T-helper 1 cell (primary cell): ENCODE measurements at places on chromosomes 11 and 22.

DNA sequence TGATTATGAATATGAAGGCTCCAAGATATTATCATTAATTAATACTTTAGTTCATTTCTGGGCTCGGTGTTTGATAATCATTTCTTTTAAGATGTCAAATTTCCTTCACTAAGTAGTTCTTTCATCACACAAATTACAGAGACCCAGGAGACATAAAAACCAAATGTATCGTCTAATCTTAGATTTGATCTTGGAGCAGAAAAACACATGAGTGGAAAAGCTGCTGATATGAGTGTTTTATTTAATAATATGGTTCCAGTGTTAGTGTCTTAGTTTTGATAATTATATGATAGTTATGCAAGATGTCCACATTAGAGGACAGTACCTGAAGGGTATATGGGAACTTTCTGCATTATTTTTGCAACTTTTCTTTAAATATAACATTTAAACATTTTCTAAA, 494.5 kb upstream of the RAG2 start:
- no peak for DNase-seq

GRCh38 chr11:1384199-1384970, 5.3 kb upstream of the BRSK2 start:
- DNase-seq: no peak

GRCh38 chr22:28608546-28608945, 71.1 kb downstream of the TTC28 start:
- DNase-seq: no peak

DNA sequence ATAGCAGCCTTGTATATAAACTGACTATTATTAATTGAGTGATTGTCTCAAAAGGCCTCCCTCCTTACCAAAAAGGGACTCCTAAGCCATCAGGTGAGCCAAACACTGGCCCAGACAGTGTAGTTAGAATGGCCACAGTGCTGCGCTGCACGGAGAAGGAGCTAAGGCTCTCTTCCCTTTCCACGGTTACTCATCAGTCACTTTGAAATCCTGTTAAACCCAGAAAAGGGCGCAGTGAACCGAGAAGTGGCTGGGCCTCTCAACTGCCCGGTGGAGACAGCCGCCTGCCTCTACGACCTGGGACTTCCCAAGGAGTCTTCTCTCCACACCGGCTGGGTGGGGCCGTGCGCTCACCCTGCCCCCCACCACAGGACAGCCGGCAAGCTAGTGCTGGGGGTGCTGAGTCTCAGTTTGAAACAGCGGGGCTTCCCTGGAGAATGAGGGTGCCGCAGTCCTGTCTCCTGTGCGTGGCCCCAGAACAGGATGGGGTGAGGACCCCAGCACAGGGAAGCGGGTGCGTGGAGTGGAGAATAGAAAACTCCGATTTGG, 1.3 kb downstream of the MYH9 start:
- peak; percentile 34 for DNase-seq

DNA sequence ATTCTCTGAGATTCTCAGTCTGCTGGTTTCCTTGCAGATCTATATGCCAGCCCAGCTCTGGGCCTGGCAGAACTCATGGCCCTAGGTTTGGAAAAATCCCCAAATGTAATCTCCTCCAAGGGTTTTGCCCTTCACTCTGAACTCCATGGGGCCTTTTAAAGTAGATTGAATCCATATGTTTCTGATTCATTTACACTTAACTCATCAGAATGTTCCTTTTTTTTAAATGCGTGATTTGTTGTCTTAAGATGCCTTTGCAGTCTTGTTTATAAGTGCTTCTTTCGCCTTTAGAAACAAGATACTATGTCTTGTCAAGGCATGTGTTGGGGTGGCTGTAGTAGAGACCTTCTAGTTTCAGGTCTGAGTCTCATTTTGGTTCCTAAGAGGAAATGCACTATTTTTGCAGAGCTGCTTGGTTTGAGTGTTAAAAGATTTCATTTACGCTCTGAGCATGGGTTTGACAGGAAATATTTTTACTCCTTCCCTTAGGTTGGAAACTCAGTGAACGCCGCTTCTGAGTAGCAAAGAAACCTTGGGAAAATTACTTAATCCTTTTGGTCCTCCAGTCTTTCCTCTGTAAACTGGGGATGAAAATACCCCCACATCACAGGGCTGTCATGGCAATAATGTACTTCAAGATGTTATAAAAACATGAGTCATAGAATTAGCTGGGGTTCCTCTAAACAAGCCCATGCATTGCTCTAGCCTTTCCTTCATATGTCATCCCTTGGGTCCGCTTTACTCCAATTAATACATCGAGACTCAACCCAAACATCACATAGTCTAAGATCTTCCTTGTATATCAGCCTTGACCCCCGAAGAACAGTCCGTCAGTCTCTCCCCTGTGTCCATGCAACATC, 83.5 kb downstream of the SNX19 start:
- DNase-seq: no peak

GRCh38 chr22:32052244-32052643, 9.2 kb downstream of the SLC5A1 start:
- no peak for DNase-seq

DNA sequence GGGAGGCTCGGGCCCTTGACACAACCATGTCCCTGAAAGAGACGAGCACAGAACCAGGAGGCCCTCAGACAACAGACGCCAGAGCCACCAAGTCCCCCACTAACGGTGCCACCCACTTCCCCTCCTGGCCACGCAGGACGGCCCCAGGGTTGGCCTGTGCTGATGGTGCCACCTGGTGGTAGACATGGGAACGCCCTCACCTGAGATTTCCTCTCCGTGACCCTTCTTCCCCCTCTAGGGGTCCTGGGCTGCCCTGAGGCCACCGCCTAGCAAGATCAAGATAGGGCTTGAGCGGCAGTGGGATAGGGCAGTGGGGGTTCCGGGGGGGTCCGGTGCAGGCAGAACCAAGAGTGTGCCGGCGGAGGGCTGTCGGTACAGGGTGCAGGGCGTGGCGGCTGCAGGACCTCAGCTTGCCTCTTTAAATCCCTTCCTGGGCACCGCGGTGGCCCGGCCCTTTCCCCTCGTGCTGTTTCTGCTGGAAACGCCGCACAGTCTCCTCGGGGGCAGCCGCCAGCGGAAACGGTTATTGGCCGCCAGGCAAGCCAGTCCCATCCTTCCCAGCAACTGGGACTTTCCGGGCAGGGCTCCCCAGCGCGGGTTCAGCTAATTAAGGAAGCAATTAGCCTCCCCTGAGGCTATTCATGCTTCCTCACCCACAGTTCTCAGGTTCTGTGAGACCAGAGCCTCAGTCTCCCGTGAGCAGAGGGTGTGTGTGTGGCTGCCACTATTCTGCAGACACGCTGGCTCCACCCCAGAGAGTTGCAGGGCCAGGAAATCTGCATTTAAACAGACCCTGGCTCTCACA, 5.5 kb upstream of the NFAM1 start:
- DNase-seq: peak; percentile 84

DNA sequence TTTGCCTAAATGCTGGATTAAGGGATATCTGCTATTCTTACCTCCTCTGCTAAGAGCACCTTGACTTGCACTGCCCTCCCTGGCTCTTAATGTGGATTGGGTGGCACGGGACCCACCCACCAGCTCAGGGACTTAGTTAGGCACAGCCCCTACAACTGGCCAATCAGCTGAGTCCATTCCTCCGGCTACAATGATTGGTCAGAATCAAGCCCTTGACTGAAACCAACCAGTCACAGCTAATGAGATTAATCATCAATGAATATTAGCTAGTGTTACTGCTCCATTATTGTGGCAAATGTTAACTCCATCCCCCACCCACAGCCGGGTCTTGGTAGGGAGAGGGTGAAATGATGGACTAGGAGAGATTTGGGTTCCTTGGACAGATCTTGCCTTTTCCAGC, 328.0 kb downstream of the MN1 start:
- DNase-seq: no peak

- no peak for DNase-seq
Measured at GRCh38 chr11:59804061-59804460, 6.5 kb downstream of the MRPL16 start.

DNA sequence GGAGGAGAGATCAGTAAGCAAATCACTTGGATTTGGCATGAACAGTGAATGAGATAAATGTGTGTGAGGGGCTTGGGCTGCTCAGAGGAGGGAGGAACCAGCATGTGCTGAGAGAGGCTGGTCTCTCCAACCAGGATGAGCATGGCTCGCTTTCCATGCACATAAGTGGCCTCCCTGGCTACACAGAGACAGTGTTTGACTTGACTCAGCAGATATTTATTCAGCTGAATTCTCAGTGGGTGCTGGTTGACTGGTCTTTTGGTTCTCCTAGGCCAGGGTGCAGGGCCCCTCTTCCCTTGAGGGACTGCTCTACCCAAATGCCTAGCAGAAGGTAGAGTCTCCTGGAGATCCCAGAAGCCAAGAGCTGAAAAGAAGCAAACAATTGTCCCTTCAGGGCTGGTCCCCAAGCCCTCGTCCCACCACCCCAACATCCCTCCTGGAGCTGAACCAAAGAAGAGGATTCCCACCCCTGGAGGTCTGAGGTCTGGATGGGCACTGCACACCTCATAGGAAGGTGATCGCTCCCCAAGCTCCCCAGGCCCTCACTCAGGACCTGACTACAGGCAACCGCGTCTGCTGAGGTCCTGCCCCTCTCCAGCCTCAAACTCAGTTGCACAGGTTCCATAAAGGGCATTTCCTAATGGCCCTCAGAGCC, 3.3 kb upstream of the TRIM29 start:
- no peak for DNase-seq

GRCh38 chr11:74819400-74819799, 70.8 kb downstream of the RNF169 start:
- no peak for DNase-seq

DNA sequence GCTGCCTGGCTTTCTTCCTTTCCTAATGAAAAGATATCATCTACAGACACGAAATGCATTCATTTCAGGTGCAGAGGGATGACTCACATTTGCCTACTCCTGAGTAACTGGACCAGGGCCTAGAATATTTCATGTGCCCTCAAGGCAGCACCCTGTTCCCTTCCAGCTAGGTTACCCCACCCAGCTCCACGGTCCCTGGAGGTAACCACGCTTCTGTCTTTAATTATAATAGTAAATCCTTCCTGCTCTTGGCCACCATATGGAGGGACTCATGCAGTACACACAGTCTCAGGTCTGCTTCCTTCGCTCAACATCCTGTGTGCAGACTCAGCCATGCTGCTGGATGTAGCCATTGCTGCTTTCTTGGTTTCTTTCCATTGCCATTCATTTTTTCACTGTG, 22.3 kb downstream of the DHCR7 start:
- DNase-seq: no peak

- no peak for DNase-seq
Measured at GRCh38 chr22:46436595-46437175, 100.7 kb downstream of the CELSR1 start.

DNA sequence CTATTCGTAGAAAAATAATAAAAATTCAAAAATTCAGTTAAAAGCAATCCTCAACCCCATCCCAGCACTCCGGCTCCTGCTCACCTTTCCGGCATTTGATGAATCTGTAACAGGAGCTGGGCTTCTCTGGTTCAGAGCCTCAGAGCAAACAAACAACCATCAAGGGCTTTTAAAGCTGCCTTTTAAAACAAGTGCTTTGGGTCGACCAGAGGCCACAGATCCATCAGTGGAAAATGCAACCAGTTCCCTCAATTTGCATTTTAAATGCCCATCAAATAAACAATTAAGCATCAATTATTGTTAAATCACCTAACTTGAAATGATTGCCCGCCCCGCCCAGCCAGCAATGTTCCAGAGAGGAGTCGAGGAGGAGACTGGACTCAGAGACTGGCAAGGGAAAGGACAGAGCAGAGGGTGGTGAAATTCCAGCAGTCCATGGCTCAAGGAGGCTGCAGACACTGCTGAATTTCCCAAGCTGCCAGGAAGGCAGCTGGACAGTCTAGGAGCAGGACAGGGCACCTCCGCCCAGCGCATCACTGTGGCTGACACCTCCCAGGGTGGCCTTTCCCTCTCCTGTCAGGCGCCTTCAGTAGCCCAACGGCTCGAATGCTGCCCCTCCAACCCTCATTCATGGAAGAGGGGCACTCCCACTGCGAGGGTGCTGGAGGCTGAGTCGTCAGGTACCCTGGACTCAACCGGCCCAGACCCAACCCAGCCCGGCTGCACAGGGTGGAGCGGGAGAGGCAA, 7.5 kb downstream of the FXYD6 start:
- no peak for DNase-seq

GRCh38 chr11:59660621-59661020, 8.2 kb downstream of the PATL1 start:
- DNase-seq: no peak

DNA sequence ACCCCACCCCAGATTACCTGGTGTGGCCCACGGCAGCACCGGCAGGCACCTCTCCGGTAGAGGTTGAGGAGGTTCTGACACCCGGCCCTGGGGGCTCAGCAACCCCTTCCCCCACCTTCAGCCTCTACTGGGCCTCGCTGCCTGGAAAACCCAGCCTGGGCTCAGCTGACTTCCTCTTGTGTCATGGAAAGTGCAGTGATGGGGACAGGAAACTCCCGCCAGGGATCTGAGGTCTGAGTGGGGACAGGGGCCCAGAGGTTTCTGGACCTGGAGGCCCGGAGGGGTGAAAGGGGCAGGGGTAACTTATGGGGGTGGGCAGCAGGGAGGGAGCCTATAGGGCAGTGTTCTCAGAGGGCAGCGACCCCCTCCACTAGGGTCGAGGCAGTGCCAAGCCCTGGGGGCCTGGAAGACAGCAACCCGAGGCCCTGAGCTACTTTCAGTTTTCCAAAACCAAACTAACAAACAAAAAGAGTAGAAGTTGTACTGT, 10.0 kb upstream of the CD5 start:
- peak; percentile 50 for DNase-seq

DNA sequence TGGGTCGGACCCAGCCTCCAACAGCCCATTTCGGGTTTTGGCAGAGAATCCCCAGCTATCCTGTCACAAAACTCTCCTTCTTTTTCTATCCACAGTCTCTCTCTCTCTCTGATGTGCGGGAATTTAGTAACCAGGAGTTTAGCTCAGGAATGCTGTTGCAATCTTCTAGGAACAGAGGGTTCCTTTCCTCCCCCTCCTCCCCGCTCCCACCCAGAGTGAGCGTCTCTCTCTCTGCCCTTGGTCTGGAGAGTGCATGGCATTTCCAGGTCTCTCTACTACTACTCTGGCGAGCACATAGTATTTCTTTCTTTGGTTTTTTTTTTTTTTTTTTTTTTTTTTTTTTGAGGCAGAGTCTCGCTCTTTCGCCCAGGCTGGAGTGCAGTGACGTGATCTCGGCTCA, 17.7 kb downstream of the APIP start:
- no peak for DNase-seq

- DNase-seq: no peak
Measured at GRCh38 chr11:124737638-124738305, 2.0 kb upstream of the NRGN start.

DNA sequence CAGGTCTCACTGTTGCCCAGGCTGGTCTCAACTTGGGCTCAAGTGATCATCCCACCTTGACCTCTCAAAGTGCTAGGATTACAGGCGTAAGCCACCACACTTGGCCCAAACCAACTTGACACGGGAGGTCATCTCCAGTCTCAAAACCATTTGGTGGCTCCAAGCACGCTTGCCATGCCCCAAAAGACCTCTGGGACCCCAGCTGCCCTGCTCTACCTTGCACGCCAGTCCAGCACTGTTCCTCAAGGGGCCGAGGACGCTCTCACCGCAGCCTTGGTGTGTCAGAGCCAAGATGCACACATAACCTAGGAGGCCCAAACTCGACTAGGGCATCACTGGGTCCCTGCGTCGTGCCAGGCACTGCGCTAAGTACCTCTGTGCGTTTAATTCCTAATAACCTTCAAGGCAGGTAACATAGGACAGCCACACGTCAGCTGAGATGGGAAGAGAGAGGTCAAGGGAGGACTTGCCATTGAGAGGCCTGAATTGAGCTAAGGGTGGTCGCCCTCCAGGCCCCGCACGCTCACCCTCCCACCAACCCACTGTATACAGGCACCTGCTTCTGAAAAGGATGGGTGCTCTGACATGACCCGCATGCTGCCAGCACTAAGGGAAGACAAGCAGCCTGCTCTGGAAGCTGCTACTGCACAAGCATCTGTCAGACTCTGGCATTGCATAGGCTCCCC, 4.6 kb upstream of the GAS2L1 start:
- no peak for DNase-seq
